Neural crest cell (in vitro differentiated cells): ENCODE measurements at places on chromosomes 7 and 10. TPM values are rescaled to one million over a fixed set of nuclear protein-coding genes. Genes with fewer than 3 reads are reported as not detected.

The OPALIN gene
- total RNA-seq = not detected in 2 replicates

The SLC26A5 gene
- not detected in 2 replicates for total RNA-seq

The RET gene
- 1.6 and 2.5 TPM in 2 replicates for total RNA-seq

The ADO gene
- total RNA-seq = 41.0 TPM in 2 replicates

DNA sequence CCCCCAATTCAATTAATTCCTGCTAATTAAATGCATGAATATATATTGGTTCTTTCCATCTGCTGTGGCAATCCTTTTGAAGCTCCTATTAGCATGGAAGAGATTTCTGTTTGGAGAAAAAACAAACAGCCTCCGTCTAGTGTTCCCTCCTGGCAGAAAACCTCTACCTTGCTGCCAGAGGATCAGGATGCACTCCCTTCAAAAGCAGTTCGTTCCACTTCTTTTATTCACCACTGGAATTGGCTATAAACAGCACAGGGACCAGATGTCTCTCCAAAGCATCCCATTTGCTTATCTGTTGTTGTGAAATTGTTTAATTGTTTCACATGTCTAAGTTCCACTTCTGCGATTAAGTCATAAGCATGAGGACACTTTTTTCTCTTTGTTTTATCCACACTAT is 77.8 kb upstream of the PTN start:
- DNase-seq = no peak

DNA sequence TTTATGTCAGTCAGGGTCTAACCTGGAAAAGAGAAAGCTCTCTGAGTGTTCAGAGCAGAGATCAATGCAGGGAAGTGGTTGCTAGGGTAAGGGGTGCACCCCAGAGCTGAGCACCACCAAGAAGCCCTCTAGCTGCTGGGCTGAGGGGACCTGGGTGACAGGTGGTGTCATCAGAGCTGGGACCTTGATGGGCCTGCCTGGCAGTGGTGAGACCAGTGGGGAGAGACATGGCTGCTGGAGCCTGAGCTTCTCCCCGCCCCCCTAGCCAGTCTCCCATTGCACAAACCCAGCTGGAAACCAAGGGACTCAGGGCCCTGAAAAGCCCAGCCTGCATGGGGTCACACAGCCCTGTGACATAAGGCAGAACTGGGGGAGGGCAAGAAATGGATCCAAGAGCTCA is 49.1 kb upstream of the OSBPL3 start:
- DNase-seq = no peak

DNA sequence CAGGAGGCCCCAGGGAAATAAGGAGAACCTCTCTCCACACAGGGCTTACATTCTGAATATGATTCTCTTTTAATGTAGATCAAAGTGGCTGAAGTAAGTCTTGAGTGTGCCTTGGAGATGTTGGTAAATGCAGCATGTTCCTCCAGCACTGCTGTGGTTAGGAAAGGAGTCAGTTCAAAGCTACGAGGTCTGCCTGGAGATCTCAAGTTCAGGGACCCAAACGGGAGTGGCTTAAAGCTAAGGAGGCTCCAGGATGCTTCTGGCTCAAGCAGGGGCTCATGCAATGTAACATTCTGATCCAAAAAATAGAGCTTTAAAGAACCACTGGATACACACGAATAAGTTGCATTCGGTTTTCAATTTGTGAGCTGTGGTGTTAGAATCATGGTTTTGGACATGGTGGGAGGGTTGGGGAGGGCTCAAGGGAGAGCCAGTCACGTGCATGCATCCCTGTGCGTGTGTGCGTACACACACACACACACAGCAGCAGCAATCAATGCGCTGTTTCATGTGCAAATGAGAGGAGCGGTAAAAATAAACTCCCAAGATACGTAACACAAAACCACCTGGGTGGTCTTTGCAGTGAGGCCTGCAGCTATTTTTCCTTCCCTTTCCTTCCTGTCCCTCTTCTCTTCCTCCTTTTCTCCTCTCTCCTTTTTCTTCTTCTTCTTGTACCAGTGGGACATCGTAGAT is 70.5 kb downstream of the AOAH start:
- no peak for DNase-seq

DNA sequence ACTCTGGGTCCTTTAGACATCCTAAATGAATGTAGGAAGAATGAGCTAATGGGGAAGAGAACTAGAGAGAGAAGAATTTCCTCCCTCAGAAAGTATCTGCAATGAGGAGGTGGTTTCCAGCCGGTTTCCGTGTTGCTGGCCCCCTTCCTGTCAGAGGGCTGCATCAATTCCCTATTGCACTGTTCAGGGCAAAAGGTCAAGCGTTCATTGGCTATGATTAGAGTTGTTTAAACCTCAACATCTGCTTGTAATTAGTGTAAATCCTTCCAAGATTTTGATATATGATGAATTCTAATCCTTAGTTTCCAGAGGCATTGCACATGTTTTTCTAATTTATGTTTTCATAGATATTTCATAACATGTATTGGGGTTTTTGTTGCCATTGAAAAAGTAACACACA is 107.3 kb upstream of the SGCE start:
- DNase-seq = no peak

DNA sequence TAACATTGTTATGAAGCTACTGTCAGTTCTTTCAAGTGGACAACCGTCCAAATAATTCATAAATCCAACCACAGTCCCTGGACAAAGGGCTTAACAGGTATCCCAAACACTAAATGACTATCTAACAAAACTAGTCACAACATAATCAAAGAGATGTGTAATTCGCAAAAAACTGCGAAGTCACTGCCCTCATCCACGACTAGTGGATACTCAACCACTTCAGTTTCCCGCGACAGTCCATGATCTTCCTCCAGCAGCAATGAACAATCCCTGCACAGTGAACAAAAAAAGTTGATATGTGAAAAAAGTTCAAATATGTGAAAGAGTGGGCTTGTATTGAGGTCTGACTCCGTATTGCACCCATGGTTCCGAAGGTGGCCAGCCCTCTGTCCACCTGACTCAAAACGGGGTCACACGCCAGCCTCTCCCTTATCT is 287 bp downstream of the DCLRE1A start:
- no peak for DNase-seq

DNA sequence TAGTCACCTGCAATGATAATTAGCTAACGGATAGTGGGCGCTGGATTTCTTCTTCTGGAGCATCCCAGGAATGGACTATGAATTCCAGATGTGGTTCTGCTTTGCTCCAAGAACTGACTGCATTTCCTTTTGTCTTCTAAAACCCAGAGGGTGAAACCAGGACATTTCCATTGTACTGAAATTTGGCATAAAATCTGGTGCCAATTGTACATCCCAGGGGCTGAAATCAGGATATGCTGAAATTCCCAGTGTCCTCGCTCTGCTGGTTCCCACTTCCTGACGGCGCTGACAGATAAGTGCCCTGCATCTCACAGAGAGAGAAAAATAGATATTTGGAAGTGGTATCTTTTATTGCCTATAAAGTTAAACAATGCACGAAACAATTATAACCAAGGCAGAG is 31.9 kb downstream of the RBM20 start:
- DNase-seq = no peak

- DNase-seq = no peak
These were observed 94.9 kb downstream of the NKX6-2 start for GRCh38 chr10:132690821-132691610.

DNA sequence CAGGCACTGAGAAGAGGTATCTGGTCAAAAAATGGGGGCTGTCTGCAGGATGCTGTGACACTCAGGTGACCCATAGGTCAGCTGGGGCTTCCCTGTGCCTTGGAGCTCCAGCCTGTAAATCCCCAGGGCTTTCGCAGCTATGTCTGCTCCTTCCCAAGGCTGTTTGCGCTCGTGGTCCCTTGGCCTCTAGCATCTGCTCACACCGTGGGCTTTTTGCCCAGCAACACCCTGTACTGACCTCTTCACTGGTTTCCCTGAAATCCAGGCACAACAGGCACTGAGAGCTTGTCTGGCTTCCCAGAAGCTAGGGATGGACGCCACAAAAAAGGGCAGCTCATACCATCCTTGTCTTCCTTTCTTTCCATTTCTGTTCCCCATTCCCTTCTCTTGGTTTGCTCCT is 280.3 kb upstream of the HABP2 start:
- DNase-seq = no peak

DNA sequence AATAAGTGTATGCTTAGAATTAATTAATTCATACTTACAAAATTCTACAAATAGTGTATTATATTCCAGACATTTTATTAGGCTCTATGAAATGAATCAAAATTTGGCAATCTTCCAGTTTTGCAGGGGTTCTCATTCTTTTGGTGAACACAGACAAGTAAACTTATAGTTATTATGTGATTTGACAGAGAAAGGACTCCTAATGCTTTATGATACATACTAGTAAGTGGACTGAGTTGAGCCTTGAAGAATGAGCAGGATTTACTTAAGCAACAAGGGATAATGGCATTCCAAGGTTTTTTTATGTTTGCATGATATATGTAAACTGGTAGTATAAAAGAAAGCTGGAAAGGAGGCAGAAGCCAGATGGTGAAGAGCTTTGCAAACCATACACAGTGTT is 145.7 kb upstream of the FERD3L start:
- no peak for DNase-seq

DNA sequence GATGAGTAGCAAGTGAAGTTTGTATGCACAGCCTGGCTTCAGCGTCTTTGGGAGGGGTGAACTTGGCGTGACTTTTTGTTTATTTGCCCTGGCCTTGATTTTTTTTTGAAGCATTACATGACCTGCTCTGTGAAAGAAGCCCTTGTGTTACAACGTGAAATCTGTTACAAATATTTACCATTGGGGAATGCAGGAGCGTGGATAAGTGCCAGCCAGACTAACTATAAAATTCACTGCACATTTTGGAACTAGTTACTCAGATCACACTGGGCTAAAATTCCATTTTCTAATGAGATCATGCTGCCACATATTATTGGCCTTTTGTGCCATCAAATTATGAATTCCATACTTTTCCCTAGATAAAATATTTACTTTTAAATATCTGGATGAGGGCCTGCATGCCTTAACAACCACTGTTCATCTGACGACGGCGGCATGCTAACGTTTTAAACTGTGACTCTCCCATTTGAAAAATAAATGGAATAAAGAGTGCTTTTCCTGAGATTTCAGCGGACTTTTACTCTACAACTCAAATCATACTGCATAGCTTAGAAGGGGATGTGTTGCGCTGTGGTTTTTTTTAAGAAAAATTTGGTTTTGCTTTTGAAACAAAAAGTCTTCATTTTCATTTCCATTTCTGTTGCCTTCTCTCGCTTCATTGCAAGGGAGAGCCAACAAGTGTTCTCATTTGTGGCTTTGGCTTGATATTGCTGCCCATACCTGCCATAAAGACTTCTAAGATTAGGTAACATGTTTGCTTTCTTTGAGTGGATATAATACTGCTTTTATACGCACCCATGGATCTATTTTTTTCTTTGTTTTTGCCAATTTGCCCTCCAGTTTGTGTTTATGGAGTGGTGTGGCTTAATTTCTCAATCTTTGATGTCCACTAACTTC is 352.2 kb downstream of the TFEC start:
- DNase-seq = no peak
